ENCODE measurements at places on chromosomes 5 and 9.

- no peak for DNase-seq
Measured at GRCh38 chr9:20513126-20513913, 109.0 kb downstream of the MLLT3 start.

GRCh38 chr9:99075246-99075912 lies 29.5 kb upstream of the TGFBR1 start:
- DNase-seq: no peak

GRCh38 chr5:140025736-140026135 lies 17.4 kb downstream of the NRG2 start:
- no peak for DNase-seq

DNA sequence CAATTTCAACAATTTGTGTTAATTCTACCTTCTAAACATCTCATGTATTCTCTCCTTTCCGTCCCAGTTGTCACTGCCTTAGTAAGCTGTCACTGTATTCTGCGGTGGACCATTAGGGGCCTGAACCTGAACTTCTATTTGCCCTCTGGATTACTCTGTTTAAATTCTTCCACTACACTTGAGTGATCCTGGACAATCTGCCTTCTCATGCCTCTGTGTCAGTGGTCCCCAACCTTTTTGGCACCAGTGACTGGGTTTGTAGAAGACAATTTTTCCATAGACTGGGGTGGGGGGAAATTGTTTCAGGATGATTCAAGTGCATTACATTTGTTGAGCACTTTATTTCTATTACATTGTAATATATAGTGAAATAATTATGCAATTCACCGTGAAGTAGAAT lies 1157.6 kb upstream of the SEMA6A start:
- no peak for DNase-seq

DNA sequence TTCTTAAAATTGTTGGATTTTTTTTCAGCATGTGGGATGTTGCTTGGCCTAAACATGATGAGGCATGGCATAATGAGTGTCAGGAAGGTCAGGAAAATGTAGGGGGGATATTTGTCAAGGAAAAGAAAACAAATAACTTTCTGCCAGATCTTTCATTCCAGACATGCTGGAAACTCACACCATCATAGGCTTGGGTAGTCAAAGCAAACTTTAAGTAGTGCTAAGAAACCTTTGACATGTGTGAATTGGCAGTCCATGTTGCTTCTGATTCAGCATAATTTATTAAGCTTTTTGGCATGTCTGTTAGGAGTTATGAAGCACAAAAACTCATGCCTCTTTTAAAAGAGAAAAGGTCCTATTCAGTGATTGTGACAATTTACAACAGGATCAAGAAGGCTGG lies 61.3 kb upstream of the MTAP start:
- DNase-seq: no peak

GRCh38 chr9:136857581-136858412 lies 5.7 kb downstream of the MAMDC4 start:
- no peak for DNase-seq

DNA sequence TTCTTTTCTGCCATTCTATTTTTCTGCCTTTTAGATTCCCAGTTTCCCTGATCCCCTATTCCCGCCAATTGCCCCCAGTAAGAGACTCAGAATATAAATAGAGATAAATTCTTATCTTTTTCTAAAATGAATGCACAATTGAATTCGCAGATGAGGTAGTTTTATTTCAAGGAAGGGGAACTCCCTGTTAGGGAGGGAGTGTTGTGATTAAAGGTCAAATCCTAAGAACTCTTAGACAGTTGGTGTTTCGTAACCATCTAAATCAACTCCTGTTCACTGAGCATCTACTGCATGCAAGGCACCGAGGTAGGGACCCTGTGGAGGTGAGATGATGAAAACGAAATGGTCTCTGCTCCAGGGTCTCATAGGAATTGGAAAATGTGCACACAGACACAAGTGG lies 7.7 kb upstream of the MAP3K1 start:
- DNase-seq: no peak

DNA sequence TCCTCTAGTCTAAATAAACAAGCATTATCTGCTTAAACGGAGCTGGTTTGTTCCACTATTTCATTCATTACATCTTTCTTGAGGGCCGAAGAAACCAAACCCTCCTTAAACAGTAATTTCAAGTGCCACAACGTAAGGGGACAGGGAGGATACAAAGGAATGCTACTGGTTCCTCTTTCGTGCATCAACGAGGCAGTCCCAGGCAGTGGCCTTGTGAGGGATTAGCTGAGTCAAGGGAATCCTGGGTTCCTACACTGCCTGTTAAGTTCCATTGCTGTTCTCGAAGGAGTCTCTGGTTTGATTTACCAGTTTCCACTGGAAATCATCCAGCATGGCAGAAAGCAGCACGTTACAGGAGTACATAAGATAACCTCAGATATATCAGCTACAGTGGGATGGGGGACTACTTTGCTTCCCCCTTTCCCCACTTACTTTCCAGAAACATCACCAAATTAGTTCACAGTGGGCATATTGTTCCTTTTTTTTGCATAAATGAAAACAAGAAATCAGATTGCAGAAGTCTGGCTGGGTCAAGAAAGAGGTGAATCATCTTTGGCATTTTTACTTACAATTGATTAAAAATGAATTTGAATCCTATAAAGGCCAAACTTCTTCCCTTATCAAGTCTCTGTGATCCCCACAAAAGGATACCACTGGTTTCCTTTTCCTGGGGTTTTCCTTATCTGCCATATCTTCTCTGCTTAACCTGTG lies 2.5 kb upstream of the RANBP3L start:
- no peak for DNase-seq

- DNase-seq: peak; percentile 20
Measured at GRCh38 chr5:18314192-18314778, 680.0 kb downstream of the TAF11L14 start.

GRCh38 chr5:58681943-58682342 lies 99.1 kb downstream of the RAB3C start:
- peak; percentile 17 for DNase-seq

GRCh38 chr9:20286969-20287368 lies 335.3 kb downstream of the MLLT3 start:
- DNase-seq: no peak

DNA sequence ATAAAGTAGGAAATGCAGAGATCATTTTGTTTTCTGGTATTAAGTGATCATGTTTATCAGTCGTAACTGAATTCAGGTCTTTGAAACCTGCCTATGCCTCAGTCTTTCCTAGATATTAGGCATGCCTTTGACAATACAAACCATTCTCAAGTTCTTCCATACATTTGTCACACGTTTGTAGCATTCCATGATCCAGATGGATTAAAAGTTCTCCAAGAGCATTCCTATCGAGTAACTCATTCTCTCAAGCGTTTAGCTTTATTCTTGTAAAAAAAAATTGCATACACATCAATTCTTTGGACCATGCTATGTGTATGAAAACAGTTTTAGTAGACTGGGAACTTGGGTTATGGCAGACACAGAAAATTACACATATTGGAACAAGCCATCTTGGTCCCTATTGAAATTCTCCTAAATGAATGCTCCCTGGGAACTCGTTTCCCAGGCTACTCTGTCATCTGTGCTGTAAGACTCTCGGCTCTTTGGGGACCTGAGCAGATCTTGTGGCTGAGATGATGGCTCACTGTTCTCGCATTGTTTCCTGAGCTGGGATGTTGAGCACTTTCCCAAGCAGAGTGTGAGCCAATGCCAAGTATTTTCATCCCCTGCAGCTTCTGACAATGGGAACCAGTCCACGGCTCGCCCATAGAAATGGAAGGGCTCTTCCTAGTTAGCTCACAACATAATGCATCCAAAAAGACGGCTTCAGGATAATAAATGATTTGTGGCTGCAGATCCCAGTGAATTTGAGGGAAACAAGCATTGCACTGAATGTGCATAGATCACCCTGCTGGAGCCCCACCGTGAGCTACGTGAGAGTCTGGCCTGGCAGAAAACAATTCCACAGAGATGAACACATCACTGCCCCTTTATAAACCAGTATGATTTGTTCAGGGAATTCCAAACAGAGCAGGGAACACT lies 230.2 kb downstream of the IRX1 start:
- DNase-seq: no peak

DNA sequence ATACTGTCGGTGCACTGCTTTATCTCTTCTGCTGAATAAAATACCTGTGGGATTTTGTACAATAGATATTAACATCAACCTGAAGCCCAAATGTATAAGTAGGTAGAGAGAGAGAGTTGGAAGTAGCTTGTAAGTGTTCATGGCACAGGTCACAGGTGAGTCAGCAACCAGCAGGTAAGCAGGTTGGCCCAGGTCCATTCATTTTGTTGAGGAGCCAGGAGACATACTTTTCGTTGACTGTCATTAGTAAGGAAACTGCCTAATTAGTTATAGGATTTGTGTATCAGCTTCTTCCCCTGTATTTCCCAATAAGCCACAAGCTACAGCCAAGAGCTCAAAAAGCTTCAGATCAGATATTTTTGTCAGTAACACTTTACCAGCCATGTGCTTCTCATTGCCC lies 650.8 kb downstream of the IRX1 start:
- no peak for DNase-seq

- no peak for DNase-seq
Measured at GRCh38 chr9:614431-614830, 227.1 kb upstream of the DMRT1 start.

- no peak for DNase-seq
Measured at GRCh38 chr9:96430377-96430776, 12.2 kb upstream of the ZNF367 start.

- no peak for DNase-seq
Measured at GRCh38 chr5:17898766-17899165, 264.5 kb downstream of the TAF11L14 start.

- no peak for DNase-seq
Measured at GRCh38 chr5:168647083-168647482, 67.9 kb upstream of the PANK3 start.

DNA sequence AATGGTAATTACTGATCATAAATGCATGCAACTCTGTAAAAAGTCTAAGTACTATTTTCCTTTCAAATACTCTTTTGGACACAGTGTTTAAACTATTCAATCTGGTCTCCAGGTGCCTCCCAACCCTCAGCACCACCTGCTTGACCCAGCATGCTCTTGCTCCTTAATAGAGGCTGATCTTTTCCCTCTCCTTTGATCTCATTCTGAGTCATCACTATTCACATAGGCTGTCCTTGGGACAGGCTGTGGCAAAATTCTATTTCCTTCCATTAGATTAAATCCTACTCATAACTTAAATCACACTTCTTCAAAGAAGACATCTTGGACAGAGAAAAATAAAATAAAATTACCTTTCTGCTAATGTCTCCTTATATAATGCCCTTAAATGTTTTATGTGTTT lies 199.4 kb upstream of the ST8SIA4 start:
- no peak for DNase-seq

DNA sequence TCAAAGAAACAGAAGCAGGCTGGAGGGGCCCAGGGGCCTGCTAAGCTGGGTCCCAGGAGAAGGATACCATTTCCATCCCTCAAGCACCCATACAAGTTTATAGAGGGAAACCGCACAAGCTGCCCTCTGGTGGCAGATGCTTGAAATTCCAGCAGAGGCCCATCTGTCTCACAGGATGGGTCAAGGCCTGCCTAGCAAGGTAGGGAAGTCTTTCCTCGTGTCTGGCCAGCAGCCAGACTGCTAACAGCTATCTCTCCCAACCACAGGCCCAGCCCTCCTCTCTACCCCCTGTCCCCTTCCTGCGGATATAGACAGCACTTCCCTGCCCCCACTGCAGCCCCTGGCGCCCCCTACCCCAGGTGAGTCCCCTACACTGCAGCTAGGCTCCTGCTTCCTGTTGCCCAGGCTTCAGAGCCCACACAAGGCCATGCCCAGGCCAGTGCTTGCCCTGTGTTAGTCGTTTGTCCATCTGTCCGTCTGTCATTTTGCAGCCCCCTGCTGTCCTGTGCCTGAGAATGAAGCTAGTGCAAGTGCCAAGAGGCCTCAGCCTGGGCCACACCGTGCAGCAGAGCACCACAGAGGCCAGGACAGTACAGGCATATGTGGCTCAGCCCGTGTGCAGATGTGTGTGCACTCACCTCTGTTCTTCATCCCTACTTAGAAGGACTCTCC lies 26.2 kb downstream of the TCF7 start:
- DNase-seq: peak; percentile 76

DNA sequence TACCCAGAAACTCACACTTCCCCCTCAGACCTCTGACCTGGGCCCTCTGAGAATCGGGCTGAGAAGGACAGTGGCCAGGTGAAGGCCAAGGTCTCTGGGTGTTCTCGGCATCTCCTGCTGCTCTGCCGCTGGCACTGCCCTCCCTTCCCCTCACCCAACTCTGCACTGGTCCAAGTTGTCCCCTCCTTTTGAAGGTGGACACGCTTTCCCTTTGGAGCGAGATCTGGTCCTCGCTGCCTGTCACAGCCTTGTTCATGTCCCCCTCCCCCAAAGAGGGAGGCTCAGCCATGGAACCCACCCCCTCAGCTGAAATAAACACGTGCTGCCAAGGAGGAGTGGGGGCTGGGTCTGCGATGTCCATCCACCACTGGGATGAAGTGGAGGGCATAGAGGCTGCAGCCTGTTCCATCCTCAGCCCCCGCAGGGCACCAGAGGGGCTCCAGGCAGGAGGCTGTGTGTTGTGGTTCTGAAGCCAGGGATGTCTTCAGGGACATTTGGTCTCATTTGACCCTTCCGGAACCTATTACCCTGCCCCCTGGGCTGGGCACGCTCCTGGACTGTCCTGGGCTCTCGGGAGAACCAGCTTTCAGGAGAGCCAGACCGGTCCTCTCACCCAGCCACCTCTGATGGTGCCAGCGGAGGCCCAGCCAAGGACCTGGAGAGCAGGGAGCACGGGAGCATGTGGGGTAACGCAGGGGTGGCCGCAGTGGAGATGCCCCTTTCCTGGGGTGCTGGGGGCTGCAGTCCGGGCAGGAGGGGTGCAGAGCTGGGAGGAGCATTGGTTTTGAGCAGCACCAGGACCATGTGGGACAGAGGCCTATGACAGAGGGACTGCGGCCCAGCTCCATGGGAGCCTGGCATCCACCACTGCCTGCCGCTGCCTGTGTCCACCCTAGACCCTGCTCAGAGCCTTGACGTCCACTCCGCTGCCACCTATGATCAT lies 4.7 kb upstream of the LCN2 start:
- no peak for DNase-seq

DNA sequence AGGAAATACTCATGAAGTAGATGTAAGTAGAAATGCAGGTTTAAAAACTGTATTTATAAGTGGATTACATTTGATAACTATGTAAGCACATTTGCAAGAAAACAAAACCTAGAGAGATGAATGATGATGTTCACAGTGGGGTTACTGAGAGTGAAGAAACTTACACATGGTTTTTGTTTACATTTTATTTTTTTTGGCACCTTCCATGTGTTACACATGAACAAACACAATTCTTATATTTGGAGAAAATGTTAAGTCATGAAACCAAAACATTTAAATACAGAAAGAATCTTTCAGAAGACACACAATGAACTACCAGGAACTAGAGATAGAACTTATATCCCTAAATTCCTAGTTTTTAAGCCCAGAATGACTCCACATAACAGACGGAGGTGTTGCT lies 51.5 kb upstream of the SPATA31E1 start:
- no peak for DNase-seq
